Ovary (tissue), 10 donors: ENCODE measurements at places on chromosomes 11 and 22.

- no peak for DNase-seq
These were observed 56.0 kb upstream of the PARVA start for GRCh38 chr11:12321217-12321937.

DNA sequence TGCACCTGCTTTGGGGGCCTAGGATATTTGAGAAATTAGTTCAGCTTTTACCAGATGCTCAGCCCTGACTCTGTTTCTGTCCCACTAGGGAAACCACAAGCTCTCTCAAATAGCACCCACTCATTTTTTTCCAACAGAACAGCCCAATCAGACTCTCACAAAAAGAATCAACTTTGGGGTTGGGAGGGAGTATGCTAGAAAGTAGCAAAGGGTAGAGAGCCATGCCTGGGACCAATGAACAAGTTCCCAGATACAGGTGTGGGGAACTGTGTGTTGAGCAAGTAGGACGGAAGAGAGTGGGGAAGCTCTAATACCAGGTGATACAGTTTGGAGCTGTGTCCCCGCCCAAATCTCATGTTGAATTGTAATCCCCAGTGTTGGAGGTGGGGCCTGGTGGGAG, 41.1 kb downstream of the TRIM66 start:
- no peak for DNase-seq

DNA sequence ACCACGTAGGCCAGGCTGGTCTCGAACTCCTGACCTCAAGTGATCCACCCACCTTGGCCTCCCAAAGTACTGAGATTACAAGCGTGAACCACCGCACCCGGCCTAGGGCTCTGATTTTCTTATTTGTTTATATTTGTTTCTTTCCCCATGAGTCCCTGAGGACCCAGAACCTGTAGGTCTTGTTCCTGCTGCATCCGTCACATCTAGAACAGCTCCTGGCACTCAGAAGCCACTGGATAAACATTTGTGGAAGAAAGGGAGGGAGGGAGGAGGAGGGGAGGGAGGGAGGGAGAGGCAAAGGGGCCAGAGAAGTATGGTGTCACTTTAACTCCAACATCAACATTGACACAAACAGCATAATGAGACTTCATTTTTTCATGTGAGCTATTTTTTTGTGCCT, 67.7 kb downstream of the CELSR1 start:
- DNase-seq, result no peak

DNA sequence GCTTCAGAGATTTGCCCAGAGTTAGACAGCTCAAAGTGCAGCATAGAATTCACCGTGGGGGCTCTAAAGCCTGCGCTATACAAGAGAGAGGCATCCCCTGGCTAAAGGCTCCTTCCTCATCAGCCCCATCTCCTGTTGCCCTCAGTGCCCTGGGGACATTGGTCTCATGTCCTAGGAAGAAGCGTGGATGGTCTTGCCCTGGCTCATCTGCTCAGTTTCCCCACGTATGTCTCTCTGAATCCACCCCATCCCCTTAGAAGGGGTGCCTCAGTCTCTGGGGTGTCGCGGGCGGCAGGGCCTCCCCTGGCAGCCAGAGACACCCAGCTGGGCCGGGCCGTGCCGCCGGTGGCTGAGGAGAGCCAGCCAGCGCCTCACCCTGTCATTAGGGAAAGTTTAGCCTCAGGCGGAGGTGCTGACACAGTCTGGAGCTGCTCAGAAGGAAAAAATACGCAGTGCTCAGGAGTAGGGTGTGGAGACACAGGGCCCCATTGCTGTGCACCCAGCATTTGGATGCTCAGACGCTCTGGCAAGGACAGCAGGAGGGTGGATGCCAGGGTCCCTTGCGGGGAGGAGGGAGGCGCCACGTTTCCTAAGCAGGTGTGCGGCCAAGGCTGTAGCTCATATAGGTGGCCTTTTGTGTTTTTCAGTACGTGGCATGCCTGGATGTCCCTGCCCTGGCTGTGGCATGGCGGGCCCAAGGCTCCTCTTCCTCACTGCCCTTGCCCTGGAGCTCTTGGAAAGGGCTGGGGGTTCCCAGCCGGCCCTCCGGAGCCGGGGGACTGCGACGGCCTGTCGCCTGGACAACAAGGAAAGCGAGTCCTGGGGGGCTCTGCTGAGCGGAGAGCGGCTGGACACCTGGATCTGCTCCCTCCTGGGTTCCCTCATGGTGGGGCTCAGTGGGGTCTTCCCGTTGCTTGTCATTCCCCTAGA, 1.3 kb downstream of the SLC39A13 start:
- DNase-seq, result no peak

DNA sequence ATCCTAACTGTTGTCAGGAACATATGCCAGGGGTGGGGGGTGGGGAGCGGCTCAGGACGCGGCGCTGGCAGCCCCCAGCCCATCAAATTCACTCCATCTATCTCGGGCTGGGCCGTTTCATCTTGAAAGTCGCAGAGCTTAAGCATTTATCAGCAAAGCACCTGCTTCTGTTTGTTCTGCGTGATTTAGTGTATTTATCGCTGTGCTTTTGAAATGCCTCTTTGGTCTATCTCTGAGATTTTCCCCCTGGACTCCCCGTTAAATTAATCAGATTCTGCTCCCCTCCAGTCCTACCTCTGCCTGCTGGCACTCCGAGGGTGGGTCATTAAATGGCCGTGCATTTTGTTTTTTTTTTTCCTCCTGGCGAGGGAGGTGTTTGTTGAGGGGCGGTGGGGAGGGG, 446.2 kb downstream of the TBC1D22A start:
- DNase-seq, result no peak

DNA sequence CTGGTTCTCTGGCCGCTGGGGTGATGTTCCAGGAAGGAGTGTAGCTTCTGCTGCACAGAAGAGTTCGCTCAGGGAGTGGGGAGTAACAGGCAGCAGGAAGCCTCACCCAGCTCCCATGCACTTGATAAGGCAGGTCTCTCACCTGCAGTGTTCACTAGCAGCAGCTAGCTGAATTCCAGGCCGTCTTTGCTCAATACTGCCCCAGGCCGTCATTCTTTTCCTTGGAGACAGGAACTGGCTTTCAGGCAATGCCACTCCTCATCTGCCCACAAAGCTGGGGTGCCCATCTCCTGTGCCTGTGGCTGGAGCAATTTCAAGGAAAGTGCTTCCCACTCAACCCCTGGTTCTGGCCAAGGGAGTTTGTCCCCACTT, 66.1 kb downstream of the ARHGAP42 start:
- no peak for DNase-seq

DNA sequence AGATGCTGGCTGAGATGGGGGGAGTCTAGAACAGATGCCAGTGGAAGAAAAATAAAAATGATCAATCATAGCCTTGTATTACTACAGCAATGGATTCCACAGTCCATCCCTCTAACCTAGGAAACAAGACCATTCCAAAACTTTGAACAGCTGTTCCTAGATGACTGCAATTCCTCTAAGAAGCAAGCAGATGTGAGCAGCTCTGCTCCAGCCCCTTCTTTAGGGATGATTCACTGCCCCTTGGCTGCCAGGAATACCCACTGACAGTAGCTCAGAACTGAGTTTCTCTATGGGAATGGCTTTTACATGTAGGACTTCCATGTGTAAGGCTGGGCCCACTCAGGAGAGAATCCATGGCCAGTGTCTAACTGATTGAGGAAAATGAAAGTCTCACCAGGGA, 943.9 kb downstream of the OPCML start:
- DNase-seq, result no peak

DNA sequence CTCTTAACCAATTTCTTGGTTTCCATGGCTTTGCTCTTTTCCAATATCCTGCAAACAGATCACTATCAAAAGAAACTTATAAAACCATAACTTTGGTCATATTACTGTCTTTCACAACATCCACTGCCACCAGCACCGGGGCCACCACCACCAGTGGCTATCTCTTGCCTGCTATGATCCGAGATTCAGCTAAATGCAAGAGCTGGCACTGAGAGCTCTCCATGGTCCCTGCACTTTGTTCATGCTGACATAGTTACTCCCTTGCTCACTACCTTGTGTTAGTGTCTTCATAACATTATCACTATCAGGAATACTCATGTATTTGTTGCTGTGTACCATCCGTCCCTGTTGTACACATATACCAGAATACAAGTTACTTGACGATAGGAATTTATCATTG, 299.0 kb downstream of the ETS1 start:
- no peak for DNase-seq

GRCh38 chr11:26439854-26440253, 107.9 kb downstream of the ANO3 start:
- no peak for DNase-seq

DNA sequence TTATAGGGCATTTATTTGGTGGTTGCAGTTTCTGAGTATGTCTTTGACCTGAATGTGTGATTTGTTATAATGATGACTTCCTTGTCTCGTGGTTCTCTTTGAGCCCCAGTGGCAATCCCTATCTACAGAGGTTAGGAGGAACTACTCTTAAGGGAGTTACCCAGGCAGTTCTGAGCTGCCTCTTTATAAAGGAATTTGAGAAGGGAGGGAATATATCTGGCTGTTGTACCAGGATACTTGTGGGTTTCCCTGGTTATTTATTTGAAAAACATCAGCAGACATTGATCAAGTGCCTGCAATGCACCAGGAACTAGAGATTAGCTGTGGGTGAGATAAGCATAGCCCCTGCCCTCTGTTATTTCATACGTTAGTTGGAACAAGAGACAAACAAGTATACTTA, 243.5 kb upstream of the ARHGAP20 start:
- no peak for DNase-seq

DNA sequence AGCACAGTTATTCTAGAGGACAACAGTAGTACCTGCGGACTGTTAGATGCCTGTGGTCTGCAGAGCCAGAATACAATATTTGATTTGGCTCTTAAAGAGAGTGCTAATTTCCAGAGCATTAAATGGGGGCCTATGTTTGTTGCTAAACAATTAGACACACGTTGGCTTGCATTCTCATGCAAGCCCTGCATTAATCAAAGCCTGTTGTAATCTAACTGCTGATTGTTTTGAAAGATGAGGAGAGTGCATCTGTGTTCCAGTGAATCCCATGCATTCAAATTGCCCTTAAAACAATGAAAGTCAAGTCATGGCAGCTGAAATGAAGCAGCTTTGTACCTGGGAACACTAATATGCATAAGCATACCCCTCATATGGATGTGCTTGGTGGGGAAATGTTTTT, 419.4 kb downstream of the DYNC2H1 start:
- DNase-seq, result no peak

GRCh38 chr11:67261946-67262681, 4.2 kb upstream of the GRK2 start:
- peak; percentile 42 for DNase-seq

- DNase-seq, result no peak
These were observed 67.0 kb downstream of the IGLL5 start for GRCh38 chr22:22954656-22955055.

GRCh38 chr11:126732981-126733380, 267.6 kb downstream of the KIRREL3 start:
- DNase-seq, result no peak

- DNase-seq, result no peak
These were observed 16.7 kb downstream of the TECTA start for GRCh38 chr11:121117788-121118187.

DNA sequence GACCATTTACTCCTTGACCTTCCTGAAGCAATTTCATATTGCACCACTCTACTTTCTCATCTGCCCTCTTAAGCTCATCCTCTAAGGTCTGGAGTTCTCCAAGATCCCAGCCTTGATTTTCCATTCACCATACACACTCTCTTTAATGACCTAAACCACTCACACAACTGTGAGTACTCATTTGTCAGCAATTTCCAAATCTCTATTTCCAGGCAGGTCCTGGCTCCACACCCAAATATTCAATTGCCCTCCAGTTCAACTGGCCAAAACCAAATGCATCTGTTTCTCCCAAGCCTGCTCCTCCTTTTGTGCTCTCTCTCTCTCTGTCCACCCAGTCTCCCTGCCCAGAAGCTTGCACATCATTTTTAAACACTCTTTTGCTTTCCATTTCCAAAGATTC, 39.6 kb downstream of the NEU3 start:
- DNase-seq, result no peak

DNA sequence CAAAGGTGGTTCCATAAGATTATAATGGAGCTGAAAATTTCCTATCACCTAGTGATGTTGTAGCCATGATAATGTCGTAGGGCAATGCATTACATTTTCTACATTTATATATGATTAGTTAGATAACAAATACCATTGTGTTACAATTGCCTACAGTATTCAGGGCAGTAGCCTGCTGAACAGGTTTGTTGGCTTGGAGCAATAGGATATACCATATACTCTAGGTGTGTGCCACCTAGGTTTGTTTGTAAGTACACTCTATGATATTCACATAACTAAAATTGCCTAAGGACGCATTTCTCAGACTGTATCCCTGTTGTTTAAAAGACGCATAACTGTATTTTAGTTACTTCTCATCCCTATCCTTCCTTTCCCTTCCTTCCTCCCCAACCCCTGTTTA, 13.6 kb downstream of the PLEKHB1 start:
- no peak for DNase-seq

- DNase-seq, result no peak
These were observed 423.7 kb downstream of the SHANK2 start for GRCh38 chr11:70828593-70829082.

- no peak for DNase-seq
These were observed 20.0 kb downstream of the MMP7 start for GRCh38 chr11:102510439-102511135.

GRCh38 chr11:72038491-72038890, 39.8 kb downstream of the IL18BP start:
- DNase-seq, result peak; percentile 70

DNA sequence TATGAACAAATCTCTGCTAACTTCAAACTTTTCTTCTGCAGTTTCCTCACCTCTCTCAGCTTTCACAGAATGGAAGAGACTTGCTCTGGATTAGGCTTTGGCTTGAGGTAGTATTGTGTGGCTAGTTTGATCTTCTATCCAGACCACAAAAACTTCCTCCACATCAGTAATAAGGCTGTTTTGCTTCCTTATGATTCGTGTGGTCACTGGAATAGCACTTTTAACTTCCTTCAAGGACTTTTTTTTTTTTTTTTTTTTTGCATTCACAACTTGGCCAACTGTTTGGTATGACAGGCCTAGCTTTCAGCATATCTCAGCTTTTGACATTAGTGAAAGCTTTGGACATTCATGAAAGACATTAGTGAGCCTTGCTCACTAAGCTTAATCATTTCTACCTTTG, 47.5 kb upstream of the LRRC55 start:
- DNase-seq, result no peak

- DNase-seq, result no peak
These were observed 24.3 kb upstream of the MOB2 start for GRCh38 chr11:1510928-1511327.

GRCh38 chr11:72454791-72455190, 20.5 kb upstream of the CLPB start:
- DNase-seq, result no peak
